ENCODE measurements at places on chromosomes 5 and 9.

DNA sequence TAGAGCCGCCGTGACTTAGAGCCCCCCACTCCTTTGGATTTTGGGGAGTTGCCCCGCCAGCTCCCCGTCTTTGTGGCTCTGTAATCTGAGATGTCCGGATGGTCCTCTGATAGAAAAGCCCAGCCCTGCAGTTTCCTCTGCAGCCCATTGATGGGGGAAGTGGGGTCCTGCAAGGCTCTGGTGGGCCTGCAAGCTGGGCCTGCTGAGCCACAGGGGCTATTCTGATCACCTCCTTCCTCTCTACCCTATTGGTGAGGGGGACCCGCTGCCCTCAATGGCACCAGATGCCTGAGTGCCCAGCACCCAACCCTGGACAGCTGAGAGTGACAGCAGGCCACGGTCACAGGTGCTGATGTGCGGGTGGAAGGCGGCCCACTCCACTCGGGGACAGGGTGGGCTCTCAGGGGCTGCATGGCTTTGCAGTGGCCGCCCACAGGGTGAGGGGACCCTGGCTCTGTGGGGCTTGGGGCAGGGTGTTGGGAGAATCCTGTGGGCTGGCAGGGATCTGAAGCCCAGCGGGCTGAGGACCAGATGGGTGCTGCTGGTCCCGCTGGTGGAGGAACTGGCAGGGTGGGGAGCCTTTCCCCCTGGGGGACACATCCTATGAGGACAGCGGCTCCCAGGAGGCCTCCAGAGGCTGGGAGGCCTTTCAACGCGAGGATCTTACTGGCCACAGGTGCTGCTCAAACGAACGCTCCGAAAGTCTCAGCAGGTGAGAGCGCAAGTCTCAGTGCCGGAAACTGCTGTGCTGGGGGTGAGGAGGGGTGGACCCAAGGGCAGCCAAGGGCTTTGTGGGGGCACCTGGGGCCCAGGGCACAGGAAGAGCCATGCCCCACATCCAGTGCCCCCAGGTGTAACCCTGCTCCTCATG, 30.0 kb upstream of the LPCAT1 start:
- DNase-seq: no peak

DNA sequence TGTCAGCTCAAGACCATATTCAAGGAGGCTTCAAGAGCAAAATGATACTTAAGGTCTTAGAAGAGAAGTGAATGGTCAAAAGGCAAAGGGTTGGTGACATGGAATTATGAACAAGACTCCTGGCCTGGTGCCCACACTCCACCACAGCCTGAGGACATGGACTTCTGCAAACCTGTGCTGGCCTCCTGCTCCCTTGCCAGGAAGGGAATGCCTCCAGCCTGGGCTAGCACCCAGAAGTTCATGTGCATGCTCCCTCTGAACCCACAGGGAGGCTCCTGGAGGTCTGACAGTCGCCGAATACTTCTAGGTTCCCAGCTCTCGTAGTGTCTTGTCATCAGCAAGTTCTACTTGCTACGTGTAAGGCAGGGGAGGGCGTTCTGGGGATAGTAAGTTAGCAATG, 156.7 kb downstream of the FSTL4 start:
- no peak for DNase-seq

DNA sequence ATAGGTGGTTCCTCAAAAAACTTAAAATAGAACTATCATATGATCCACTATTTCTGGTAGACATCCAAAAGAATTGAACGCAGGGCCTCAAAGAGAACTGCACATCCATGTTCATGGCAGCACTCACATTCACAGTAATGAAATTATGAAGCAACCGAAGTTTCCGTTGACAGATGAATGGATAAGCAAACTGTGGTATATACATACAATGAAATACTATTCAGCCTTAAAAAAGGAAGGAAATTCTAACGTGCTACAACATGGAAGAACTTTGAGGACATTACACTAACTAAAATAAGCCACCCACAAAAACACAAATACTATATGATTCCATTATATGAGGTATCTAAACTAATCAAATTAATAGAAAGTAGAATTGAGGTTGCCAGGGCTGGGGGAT, 18.5 kb downstream of the CENPK start:
- DNase-seq: no peak

GRCh38 chr5:77200663-77201062, 9.8 kb upstream of the PDE8B start:
- no peak for DNase-seq

- no peak for DNase-seq
These were observed 859.6 kb upstream of the SEMA6A start for GRCh38 chr5:117434254-117434653.

- no peak for DNase-seq
These were observed at the start of gene SLC27A6 for GRCh38 chr5:128965011-128965637. Gene SLC27A6, plus strand, starts transcription at chr5:128965488. Its CDS starts 650 bp downstream, at chr5:128966138.

DNA sequence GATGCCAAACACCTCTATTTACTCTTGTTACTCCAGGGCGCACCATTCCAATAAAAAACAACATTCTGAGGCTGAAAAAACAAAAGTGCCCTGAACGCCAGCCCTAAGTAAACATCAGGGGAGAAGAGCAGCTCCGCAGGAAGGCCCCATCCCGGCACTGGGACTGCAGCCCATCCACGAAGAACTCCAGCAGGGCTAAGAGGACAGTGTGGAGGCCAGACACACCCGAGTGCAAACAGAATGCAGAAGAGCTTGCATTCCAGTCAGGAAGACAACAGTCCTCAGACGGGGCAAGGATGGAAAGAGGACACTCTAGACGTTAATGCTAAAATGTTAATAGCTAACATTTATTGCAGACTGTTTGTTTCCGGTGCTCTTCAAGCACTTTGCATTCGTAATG, 33.0 kb downstream of the FAM240B start:
- DNase-seq: no peak

Data from NCI-H2227 treated with DMSO at 0.1 percent for 48 hours (cell line).